ENCODE measurements at places on chromosomes 5 and 9. TPM values are rescaled to one million over a fixed set of nuclear protein-coding genes. Genes with fewer than 3 reads are reported as not detected.

- no peaks in the 10 kb centered on the region for H3K36me3 ChIP-seq
- H3K27ac ChIP-seq, result no peak overlapping the region
- H3K4me1 ChIP-seq, result peaks cover 6% of the 10 kb centered on the region
These were observed 226.6 kb downstream of the MLLT3 start for GRCh38 chr9:20395651-20396050.

DNA sequence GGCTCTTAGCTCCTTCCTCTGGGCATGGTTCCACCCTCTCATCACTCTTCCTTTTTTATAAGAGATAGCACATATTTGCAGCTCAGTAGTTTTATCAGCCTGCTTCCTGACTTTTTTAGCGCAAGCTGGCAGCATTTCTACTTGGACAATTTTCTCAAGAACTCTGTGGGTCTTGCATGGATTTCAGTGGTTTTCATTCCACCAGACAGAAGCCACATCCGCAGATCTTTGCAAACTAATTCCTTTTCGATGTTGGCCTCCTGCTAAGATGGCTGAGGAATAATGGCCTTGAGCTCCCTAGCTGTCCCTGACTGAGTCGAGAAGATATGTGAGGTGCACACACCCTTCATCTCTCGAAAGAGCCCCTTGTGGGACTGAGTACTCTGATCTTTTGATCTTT is 49.5 kb downstream of the GALNT12 start:
- no peaks in the 10 kb centered on the region for H3K36me3 ChIP-seq

- peaks cover 6% of the 10 kb centered on the region for H3K4me1 ChIP-seq
- H3K27me3 ChIP-seq, result no peaks in the 10 kb centered on the region
These were observed 6.9 kb downstream of the UGT3A2 start for GRCh38 chr5:36059571-36060419.

Gene PAEP
- total RNA-seq, result not detected

DNA sequence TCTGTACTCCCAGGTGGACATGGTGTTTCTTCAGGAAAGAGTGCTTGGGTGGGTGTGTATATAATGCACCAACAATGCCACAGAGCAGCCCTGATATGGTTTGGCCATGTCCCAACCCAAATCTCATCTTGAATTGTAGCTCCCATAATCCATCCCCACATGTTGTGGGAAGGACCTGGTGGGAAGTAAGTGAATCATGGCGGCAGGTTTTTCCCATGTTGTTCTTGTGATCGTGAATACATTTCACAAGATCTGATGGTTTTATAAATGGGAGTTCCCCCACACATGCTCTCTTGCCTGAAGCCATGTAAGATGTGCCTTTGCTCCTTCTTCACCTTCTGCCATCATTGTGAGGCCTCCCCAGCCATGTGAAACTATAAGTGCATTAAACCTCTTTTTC is 158.5 kb downstream of the NR3C1 start:
- H3K4me3 ChIP-seq, result no peak overlapping the region
- DNase-seq, result no peak
- no peaks in the 10 kb centered on the region for H3K36me3 ChIP-seq
- peaks cover 16% of the 10 kb centered on the region for H3K4me1 ChIP-seq

Gene SLC34A3
- total RNA-seq, result not detected

DNA sequence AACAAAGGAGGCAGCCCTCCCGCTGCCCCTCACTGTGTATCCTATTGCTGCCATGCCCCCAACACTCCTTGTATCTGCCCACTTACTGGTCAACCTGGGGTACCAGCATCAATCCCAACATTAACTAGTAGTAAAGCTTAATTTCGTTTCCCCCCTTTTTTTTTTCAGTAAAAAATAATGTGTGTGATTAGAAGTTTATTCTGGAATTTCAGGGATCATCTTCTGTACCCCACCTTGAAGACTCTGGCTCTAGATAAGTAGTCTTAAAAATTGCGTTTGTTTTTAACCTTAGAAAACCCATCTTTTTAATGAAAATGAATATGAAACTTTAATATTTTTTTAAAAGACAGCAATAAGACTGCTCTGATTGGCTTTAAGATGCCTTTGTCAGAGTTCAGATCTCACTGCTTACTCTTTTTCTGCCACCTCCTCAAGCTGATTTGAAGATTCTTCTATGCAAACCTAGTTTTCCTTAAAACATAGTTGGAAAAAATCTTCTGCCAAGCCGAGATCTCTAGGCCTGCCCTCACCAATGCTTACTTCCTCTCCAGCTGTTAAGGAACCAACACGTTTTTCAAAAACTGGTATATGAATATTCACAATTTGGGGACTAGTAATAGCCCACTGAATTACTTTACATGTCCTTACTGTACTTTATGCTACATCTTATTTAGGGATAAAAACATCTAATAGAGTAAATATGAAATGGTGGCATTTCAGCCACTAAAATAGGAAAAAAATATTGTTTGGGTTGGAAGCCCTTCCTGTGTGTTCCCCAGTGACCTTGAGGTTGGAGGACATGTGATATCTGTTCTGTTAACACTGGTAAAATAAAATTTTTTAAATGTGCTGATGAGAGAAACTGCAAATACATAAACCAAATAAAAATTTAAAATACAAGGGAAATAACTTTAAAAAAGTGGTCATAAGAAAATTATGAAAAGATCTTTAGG is 4.0 kb upstream of the RHOBTB3 start:
- peaks cover 8% of the 10 kb centered on the region for H3K4me1 ChIP-seq
- H3K27ac ChIP-seq, result no peak overlapping the region
- H3K4me3 ChIP-seq, result no peak overlapping the region
- H3K36me3 ChIP-seq, result no peaks in the 10 kb centered on the region
- no peaks in the 10 kb centered on the region for H3K27me3 ChIP-seq

DNA sequence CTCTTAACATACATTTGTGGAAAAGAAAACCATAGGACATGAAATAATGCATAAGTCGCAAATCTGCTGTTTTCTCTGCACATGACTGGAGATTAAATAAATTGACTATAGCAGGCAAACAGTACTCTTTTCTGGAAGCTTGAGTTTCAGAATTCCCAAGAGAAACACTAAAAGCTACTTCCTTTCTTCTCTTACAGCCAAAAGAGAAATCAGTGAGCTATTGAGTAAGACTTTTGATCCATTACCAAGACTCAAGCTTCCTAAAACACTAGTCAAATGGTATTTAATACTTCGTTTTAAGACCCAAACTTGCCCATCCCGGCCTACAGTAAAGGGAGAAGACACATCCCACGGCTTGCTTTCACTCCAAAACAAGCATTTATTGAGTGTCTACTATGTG is 335.8 kb upstream of the PUM3 start:
- H3K4me3 ChIP-seq, result no peak overlapping the region
- H3K27me3 ChIP-seq, result no peaks in the 10 kb centered on the region
- no peaks in the 10 kb centered on the region for H3K36me3 ChIP-seq
- H3K27ac ChIP-seq, result no peak overlapping the region
- DNase-seq, result no peak
